ENCODE measurements at places on chromosomes 3 and 15.
A peak's percentile ranks its signal among the peaks of the same experiment; 100 is the strongest.

DNA sequence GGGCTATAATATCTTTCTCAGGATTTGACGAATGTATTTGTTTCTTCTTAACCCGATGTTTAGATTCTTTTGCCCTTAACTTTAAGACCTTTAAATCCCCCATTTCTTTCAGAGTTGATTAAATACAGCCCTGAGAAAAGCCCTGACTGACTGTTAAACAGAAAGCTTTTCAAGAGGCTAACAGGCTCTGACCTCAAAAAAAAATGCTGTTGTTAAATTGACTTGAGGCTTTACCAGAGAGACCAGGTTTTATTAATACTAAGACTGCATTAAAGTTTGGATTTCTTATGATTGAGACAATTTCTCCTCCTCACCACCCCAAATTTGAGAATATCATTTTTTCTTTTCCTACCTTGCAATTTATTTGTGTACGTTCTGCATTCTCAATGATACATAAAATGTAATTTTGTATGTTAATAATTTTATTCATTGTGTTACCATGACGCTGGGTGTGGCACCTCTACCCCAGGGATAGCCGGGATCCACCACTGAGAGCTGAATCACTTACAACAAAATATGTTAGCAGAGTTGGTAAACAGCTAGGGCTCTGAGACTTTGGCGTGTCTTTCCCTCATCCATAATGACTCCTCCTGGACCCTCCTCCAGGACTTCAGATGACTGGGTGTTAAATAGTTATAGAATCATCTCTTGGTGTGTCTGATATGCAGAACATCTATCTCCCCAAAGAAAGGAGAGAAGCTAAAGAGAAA lies 753.5 kb downstream of the NAALADL2 start:
- DNase-seq = no peak

DNA sequence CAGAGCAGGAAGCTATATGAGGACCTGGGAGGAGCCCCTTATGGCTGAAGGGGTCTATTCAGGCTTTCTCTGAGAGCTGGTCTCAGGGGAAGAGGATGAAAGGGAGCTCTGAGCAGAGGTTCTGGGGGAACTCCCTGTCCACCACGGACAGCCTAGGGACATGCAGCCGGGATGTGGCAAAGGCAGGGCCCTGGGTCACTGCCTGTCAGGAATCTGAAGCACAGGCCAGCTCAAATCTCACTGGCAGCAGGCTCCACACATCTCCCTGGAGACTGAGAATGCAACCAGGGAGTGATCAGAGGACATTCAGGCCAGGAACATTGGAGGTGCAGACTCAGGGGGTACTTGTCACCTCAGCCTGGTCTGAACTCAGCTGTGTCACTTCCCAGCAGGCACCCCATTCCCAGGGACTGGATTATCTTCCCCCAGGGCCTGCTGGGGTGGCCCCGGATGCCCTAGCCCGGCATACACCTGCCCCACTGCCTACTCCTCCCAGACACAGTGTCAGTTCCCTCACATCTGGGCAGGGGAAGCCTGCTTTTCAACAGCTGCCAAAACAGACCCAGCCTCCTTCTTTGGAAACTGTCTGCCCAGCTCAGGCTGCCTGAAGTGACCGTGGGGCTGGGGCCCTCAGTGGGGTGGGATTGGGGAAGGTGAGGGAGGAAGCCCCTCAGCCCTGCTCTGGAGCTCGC lies 18.3 kb upstream of the SEMA3F start:
- DNase-seq = no peak

- DNase-seq = no peak
Measured at GRCh38 chr3:193372783-193373182, 5.8 kb downstream of the ATP13A5 start.

DNA sequence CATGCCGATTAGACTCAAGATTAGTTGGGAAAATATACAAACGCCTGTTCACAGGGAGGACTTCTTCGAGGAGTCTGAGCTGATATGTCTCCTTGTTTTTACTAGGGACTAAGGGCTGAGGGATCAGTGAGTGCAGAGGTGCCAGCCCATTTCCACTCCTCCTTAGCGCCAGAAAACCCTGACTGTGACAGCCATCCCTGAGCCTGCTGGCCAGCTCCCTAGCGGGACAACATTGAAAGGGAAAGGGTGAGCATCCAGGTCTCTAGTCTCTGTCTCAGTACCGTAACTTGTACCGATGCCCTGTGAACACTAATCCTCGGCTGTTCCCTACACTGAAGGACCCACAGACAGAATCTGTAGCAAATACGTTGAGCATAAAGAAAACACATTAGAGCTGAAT lies 243.4 kb downstream of the WNT5A start:
- no peak for DNase-seq

DNA sequence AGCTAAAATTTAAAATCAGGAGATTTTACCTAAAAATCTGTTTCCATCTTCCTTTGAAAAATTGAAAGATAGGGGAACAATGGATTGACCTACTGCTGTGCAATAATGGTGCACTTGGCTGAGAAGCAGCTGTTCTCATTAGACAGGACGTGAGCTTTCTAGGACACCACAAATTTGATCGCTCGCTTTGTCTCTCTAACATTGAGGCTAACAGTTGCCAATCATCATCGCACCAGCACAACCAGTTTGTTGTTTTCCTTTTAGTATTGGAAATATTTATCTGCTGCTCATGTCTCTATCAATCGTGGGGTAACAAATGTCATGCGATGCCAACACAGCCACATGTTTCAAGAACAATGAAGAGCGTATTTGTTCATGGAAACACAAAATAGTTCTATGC lies 228.8 kb upstream of the P2RY1 start:
- DNase-seq = no peak

- no peak for DNase-seq
Measured at GRCh38 chr3:127734754-127735473, 62.2 kb downstream of the ABTB1 start.

DNA sequence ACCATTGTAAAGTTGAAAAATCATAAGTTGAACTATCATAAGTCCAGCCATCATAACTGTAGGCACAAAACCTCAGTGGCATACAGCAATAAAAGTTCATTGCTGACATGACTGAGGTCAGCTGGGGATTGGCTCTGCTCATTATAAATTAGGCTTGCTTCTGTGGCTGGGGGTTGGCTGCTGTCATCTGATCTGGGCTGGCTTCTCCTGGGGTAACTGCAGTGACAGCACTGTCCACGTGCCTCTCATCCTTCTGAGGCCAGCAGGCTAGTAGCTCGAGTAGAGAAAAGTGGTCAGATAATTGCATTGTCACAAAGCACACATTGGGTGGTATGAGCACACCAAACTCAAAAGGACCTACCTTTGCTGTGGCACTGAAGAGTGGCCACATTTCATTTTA lies 31.3 kb downstream of the CMTM7 start:
- no peak for DNase-seq

GRCh38 chr15:78207110-78207458 lies 27.3 kb downstream of the ACSBG1 start:
- no peak for DNase-seq

GRCh38 chr3:188834349-188834748 lies 337.4 kb upstream of the TPRG1 start:
- DNase-seq = peak; percentile 42

DNA sequence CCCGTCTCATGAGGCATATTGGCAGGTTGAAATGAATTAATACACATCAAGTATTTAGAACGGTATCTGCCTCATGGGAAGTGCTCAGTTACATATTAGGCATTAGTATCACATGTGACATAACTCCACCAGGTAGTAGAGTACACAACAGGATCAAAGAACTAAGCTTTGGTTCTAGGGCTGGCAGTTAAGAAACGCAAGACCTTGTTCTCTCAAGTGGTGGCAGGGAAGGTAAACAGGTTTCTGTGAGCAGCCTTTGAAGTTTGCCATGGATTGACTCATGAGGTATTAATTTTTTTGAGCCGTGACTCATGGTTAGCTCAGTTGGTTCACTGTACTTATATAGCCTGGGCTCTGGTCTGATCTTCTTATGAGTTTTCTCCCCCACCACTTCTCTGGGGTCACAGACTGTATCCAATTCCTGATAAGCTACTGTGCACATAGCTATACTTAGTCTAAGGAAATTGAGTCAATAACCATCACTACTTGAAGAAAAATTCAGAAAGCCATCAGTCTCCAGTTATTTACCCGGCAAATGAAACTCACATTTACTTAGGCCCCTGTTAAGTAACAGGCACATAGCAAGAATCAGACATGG lies 155.6 kb upstream of the STT3B start:
- peak; percentile 35 for DNase-seq

DNA sequence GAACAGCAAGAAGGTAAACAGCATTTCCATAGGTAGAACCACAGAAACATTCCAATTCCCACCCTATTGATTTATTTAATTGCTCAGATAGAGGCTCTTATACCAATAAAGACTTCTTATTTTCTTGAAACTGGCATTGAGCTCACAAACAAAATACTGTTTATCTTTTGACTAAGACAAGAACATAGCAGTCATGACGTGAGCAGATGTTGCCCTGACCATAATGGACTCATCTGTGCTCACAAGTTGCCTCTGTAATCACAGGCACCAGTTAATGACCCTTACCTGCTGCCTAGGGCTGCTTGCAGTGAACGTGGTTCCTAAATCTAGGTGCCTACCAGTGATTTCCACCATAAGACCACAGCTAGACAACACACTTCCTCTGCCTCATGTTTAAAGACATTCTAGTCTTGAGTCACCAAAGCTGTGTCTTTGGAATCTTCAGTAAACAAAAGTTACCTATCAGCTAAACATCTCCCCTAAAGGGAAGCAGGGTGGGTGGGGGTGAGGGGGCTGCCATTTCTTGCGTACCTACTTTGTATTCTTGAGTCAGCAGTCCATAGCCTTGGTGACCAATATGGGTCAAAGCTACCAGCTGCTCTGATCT lies 2.1 kb downstream of the FYCO1 start:
- peak; percentile 55 for DNase-seq

- DNase-seq = peak; percentile 12
Measured at GRCh38 chr3:181711325-181712135, at the start of gene SOX2. SOX2 (plus strand) TSS chr3:181711925; CDS start chr3:181712361, 436 bp downstream.

DNA sequence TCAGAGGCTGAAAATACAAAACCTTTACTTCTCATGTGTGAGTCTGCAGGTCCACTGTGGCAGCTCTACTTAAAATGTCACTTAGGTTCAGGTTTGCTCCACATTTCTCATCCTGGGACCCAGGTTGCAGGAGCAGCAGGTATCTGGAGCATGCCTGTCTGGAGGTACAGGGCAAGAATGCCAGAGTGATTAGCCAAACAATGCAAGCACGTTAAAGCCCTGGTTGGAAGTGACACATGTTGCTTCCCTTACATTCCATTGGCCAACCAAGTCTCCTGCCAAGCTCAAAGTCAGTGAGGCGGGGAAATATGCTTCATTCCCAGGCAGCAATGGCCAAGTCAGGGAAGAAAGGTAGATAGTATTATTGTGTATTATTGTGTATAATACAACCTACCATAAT lies 76.8 kb upstream of the ARL6 start:
- DNase-seq = no peak

DNA sequence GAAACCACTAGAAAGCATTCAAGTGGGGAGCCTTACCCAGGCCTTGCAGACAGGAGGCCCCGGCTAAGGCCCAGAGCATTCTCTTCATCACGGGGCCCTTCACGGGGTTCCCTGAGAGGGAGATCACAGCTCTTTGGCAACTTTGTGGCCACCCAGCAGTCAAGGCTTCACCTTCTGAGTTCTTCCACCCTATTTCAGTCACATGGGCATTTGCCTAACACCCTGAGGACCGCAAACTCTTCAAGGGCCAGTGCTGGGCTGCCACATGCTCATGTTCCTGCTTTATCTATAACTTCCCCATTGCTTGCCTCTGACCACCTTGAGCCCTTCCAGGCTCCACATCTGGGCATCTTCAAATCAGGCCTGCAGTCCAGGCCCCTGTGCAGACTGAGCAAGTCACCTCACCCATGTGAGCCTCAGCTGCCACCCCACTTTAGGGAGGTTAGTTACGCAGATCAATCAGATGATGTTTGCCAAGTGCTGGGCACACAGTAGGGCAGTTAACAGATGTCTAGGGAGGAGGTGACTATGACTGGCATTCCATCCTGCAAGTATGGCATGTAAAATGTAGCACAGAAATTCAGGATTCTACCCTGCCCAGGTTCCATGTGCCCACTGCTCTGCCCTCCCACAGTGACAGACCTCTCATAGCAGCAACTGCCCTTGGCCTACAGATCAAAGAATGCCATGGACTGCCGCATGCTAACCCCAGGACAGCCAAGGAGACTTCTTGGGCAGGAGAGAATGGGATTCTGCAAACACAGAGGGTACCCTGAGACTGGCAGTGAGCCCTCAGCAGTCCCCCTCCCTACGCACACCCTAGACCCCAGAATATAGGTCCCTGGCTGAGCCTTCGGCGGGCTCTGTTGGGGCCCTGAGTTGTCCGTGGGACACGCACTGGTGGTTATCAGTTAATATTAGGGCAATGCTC lies 37.6 kb upstream of the ZNF710 start:
- no peak for DNase-seq

DNA sequence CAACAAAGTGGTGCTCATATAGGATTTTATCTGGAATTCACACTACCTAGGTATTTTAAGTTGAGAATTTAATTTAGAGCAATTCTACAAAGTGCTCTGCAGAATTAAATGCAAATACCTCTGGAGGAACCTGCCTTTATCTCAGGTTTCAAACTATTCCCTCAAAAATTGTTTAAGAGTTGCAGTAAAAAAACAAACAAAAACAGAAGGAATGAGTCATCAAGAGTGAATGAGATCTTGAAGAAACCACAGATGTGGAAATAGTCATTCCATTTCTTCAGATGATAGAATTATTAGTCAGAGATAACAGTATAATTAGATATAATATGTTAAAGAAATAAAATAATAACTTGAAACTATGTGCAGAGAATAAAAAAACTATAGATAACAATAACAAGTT lies 80.8 kb upstream of the SCN5A start:
- no peak for DNase-seq

DNA sequence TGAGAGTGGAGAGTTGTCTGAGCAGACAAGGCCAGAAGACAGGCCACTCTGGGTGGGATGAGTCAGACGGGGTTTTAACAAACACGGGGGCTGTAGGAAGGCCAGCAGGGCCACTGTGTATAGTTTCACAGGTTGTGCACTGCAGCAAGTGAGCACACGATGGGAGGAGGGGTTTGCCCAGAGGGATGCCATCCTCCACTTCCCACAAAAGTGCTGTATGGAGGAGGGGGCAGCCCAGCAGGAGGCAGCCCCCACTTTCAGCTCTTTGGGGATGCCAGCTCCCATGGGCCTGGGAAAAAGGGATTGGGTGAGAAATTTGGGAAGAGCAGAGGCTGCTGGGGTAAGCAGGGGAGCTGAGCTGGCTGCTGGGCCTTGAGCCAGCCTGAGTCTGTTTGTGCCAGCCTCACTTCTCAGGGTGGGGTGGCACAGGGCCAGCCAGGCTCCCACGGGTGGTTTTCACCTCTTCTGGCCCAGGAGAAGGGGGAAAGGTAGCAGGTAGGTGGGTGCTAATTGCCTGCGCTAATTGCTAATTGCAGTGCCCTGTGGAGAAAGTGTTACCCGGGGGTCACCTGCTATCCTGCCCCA lies 6.7 kb downstream of the ZBTB47 start:
- DNase-seq = no peak

DNA sequence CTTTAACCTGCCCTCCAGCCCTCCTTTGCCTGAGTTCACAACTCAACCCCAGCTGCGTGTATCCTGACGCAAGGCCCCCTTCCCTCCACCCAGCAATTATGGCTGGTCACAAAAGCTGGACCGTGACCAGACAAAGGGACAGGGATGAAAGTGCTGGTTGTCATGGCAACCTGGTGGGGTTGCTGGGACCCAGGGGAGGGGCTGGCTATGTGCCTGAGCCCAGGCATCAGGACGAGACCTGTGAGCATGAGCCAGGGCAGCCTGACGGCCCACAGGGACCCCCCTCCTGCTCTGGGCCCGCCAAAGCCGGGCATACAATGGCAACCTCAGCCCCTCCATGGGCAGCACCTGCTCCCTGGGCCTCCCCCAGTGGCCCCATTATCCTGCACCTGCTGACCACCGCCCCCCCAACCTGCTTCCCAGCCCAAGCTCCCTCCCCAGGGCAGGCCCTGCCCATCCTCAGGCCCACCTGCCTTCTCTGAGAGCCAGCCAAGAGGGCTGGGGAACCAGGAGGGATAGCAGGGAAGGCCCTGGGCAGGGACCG lies 4.5 kb upstream of the DNAH1 start:
- DNase-seq = no peak

Data from CD4-positive, alpha-beta T cell treated with Interleukin-10 for 1 hour (primary cell).